Stimulated activated naive CD8-positive, alpha-beta T cell treated with anti-CD3 and anti-CD28 coated beads, Interleukin-15, amount 100 ng/mL, for 72 hours (primary cell): ENCODE measurements at places on chromosomes 7 and 10.

- DNase-seq: no peak
Observed at GRCh38 chr7:157397731-157398691, 61.2 kb downstream of the DNAJB6 start.

DNA sequence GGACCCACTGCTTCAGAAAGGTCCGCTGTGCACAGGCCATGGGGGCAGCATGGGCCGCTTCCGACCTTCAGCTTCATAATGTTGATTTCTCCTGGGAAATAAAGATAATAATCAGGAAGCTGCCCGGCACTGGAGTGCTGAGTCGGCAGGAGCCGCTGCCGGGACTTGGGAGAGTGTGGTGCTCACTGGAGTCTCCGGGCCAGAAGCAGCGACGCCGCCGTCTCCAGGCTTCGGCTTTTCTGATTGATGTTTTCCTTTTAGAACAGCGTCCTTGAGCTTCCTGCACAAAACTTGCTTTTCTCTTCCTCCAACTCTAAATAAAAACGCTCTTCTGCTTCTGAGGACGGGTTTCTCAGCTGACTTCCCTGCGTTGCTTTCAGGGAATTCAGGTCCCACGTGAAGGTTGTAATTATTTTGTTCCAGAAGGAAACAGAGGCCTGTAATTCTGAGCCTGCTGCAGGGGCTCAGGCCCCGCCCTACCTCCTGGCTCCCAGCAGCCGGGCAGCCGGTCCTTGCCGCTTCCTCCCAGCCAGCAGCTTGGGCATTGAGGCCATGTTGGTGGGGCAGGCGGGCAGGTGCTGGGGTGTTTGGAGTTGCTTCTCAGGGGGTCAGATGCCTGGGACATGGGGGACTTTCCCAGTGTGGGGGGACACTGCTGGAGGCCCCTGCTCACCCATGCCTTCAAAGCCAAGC is 14.7 kb downstream of the PWWP2B start:
- no peak for DNase-seq

- no peak for DNase-seq
Observed at GRCh38 chr10:86758189-86759072, 2.0 kb downstream of the BMPR1A start.

DNA sequence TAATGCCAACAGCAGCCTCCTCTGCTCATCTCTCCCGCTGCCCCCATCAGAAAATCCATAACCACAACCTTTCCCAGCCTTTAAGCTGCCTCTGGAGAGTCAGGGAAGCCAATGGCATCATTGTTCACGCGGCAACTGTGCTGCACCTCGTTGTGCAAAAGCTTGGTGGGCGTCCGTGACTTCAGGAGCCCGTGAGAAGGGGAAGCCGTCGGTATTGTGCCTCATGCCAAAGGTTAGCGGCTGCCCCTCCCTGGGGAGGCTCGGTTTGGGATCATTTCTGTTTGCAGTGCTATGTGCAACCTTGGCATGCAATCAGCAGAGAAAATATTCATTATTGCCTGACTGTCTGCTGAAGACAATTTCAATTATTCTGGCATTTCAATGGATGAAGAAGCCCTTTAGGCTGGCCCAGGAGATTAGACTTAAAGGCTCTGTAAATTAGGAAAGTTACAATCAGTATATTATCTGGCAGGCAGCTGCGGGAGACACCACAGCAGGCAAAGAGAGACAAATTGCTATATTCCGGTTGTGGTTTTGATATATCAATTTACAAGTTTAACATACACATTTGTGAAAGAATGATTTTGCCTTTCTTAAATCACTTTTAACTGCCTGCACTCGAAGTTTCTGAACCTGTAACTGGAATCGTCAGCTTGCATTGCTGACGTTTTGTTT is 244.5 kb downstream of the GATA3 start:
- DNase-seq: no peak

DNA sequence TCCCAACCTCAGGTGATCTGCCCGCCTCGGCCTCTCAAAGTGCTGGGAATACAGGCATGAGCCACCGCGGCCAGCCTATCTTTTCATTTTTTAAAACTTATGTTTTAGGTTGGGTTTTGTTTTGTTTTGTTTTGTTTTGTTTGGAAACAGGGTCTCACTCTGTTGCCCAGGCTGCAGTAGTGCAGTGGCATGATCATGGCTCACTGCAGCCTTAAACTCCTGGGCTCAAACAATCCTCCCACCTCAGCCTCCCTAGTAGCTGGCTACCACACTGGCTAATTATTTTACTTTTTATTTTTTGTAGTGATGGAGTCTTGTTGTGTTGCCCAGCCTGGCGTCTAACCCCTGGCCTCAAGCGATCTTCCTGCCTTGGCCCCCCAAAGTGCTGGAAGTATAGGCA is 19.4 kb upstream of the AGFG2 start:
- no peak for DNase-seq

DNA sequence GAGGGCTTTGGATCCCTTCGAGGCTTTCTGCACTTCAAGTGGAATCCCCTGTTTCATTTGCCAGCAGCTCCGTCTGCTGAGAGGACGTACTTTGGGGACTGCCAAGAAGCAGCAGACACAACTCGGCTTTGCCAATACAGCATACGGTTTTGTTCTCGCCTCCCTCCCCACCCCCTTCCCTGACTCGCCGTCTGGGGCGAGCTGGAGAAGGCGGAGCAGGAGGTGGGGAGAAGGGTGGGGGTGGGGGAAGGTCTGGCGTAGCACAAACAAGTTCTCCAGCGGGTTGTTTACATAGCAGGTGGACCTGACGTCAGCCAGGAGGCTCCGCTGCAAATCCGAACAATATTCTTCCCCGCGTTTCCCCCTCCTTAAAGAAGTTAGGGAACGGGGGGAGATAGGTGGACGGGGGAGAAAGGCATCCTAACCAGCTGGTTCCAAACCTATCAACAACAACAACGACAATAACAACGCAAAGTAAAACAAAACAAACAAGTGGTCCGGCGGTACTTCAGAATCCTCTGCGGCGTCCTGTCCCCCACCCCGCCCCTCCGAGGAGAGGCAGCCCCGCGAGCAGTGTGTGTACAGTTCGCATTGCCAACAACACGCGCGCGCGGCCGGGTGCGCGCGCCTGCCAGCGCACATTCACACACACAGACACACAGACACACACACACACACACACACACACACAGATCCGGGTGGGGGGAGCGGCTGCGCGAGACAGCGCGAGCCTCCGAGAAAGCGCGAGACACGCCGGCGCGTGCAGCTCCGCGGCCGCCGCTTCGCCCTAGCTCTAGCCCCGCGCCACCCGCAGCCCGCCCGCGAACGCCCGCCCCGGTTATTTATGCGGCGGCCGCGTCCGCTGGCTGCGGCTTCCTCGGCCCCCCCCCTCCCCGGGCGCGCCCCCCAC is 167.0 kb upstream of the PPP1R3A start:
- no peak for DNase-seq

DNA sequence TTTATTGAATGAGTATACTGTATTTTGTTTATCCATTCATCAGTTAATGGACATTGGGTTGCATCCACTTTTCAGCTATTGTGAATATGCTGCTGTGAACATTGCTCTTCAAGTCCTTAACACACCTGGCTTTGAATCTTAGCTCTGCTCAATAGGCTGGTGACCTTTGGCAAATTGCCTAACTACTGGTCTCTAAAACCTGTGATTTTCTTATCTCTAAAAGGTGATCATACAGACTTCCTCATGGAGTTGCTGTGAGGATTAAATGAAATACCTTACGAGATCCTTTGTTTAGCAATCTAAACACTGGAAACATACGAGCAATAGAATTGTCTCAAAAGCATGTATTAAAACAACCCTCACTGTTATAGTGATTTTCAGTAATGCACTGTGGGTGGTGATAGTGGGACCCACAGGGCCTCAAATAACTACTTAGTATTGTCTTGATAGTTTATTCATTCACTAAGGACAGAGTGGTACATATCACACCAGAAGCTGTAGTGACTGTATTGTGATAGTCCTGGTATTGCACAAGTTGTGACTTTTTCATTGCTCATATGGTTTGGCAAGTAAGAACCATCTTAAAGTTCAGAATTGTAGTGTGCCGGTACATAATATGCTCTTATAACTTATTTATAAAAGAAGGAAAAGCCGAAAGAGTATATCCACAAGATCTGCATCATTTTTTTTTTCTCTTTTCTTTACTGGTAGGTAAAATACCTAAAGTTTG is 257.6 kb downstream of the EXOC4 start:
- no peak for DNase-seq

- DNase-seq: peak; percentile 65
Observed at GRCh38 chr7:92685136-92686042, 95.2 kb upstream of the FAM133B start.

- no peak for DNase-seq
Observed at GRCh38 chr10:5805260-5805659, 8.0 kb downstream of the GDI2 start.

- DNase-seq: no peak
Observed at GRCh38 chr10:75509706-75510105, 78.3 kb downstream of the LRMDA start.
